Foreskin keratinocyte (primary cell): ENCODE measurements at places on chromosomes 3 and 15.
A peak's percentile ranks its signal among the peaks of the same experiment; 100 is the strongest.

- no peak for DNase-seq
Measured at GRCh38 chr3:148643389-148643840, 54.3 kb upstream of the AGTR1 start.

DNA sequence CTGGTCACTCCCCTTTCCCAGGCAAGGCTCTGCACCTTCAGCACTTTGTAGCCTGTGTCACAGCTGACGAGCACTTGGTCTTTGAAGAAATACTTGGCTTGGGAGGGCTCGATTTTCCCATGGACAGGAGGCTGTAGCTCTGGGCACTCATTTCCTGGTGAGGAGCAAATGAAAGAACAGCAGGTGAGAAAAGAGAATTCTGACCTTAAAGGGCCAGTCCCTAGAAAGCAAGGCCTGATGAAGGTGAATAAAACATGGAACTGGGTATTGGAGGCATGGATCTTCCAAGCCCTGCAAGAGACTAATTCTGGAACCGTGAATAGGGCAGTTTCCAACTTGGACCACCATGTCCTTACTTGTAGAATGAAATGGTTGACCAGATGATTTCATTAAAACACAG is 39.9 kb downstream of the MASP1 start:
- DNase-seq = no peak

DNA sequence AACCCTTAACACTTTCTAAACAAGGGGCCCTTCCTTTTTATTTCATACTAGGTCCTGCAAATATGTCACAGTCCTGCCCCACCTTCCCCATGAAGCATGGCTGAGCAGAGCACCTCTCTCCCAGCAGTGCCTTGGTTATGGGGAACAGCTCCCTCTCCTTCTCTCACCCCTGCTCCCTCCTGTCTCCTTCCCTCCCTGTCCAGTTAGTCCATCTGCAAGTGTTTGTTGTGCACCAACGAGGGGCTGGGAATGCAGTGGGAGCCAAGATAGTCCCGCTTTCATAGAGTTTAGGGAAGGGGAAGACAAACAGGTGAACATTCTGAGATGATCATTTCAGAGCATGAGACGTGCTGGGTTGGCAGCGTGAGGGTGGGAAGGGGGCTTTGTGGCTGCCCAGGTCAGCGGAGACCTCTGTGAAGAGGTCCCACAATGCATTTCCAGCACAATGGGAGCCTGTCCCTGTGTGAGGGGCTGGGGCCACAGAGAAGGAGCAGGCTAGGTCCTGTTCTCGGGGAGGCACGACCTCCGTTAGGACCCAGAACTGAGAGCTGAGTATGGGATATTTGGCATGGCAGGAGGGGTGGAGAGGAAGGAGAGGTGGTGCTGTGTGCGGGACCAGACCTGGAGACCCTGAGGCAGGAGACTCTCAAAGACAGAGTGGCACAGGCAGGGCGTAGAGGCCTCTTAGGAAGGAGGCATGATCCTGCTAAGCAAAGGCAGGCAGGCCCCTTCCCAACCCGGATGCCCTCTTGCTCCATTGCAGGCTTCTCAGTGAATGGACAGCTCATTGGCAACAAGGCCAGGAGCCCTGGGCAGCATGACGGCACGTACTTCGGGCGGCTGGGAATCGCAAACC is 5.5 kb upstream of the ITIH3 start:
- DNase-seq = no peak

DNA sequence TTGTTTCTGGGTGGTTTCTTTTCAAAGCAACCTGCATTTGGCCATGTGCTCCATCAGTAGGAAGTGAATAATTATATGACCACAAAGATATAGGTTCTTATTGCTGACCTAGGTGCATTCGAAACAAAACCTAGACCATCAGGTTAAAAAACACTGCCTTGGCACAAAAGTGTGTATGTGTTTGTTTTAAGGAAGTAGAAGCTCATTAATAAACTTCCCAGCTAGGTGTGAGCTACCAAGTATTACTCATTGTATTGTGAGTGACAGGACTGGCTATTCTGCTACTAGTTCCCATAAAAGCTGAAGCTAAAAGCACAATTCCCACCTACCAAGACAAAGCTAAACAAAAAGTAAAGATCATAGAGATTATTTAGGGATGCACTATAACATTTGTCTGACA is 168.2 kb downstream of the TP63 start:
- DNase-seq = no peak

DNA sequence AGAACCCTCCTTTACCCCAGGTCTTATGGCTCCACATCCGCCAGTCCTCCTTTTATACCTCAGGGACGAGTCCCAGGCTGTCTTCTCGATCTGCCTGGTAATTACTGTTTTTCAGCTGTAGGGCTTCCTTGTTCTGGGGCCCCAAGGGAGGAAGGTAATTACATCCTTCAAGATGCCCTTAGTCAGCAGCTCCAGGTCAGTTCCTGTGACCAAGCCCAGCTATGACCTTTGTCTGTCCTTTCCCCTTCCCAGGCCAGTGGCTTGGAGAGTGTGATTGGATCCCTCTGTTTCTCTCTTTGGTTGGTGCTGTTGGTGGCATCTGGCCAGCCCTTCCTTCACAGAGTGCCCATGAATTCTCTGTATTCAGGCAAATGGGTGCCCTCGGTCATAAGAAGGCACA is 92.6 kb downstream of the AAGAB start:
- DNase-seq = no peak

GRCh38 chr3:43411429-43411828 is 125.1 kb downstream of the SNRK start:
- no peak for DNase-seq

- DNase-seq = no peak
Measured at GRCh38 chr15:67195305-67195704, 59.2 kb downstream of the AAGAB start.

DNA sequence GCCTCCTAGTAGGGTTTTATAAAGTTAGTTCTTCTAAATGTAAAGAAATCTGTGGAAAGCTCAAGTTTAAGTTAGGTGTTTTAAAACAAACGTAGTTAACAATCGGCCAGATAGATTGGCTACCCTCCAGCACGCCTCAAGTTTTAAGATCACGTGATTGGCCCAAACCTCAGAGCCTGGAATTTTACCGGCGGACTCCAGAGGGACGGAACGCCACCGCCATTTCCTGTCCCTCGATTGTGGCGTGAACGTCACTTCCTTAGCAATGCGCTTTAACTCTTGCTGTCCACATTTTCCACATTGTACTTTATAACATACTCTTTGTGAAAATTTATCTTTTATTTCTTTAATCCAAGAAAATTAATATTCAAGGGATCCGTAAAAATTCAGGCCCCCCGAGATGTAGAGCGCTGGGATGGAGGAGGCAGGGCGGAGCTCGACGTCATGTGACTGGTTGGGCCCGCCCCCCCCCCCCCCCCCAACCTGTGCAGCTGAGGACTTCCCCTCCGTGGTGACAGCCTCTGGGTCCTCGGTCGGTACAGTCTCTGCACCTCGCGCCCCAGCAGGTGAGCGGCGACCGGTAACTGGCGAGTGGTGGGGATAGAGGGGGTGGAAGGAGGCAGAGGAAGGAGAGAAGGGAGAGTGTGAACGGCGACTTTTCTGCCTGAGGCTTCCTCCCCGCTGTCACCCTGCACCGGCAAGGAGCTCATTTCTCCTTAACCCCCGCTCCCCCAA is at the start of gene ATP6V1A:
Gene ATP6V1A, plus strand, starts transcription at position 488 of the 735 bp plus-strand sequence. CDS start 31,719 bp downstream, outside the sequence.
- peak; percentile 93 for DNase-seq

GRCh38 chr15:100900136-100900794 is 18.9 kb upstream of the LRRK1 start:
- no peak for DNase-seq

GRCh38 chr3:175073219-175073905 is 214.2 kb downstream of the NAALADL2 start:
- no peak for DNase-seq

- no peak for DNase-seq
Measured at GRCh38 chr3:77814845-77815244, 774.9 kb downstream of the ROBO2 start.

DNA sequence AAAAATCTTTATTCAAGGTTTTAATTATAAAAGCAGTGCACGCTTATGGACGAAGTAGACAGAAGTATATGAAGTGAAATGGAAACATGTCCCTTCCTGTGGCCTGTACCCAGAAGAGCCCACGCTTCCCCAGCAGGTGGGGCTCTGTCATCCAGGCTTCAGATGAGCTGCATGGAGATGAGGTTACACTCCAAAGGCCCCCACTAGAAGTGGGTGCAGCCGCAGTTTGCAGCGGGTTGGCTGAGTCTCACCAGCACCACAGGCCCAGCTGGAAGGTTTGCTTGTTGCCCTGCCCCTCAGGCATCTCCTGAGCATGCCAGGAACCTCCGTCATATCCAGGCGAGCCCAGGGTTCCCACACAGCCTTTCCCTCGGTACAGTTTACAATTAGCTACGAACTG is 33.1 kb downstream of the PRR20G start:
- peak; percentile 42 for DNase-seq

DNA sequence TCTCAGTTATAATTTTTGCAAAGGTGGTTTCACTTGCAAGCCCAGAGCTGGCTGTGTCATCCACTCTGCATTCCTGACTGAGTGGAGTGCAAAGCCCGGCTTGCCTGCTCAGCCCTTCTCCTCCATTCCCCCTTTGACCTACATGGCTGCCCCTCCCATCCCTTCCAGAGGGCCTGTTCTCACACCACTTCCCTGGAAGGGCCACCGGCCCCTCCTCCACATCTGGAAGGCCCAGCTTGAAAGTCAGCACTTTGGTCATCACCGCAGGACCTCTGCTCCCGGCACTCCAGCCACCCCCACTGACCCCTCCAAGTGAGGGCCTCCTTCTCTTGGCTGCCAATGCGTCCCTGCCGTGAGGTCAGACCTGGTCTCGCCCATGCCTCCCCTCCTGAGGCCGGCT is 74.1 kb upstream of the RNF7 start:
- DNase-seq = no peak

GRCh38 chr15:56939257-56939656 is 20.8 kb downstream of the TCF12 start:
- DNase-seq = no peak

DNA sequence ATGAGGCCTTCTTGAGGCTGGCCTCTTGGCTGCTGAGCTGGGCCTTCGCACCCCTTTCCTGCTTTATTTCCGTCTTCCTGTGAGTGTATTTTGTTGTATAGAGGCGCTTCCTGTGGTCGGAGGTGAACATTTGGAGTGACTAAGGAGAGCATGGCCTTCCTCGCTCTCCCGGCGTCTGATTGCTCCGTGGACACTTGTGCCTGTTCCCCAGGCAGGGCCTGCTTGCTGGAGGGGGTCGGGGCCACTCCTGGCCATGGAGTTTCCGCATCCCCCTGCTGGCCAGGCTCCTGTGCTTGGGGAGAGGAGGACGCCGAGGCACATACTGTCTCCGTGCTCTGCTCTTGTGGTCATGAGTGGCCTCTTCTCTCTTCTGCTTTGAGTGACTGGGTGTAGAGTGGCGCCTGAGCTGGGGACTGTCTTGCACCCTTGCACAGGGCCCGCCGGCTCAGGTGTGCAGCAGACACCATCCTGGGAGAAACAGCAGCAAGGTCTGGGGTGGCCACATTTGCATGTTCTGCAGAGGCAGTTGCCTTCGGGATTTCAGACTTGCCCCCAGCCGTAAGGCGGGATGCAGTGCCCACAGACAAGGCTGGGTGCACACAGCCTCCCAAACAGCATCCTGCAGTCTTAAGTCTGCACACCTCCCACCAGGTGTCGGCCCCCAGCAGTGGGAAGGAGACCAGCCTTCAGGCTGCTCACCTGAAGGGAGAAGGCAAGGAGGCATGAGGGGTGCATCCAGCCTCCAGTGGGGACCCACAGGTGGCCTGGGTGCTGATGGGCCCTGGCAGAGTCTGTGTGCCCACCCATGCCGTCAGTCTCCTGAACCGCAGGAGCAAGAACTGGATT is 16.4 kb downstream of the KLF13 start:
- no peak for DNase-seq

DNA sequence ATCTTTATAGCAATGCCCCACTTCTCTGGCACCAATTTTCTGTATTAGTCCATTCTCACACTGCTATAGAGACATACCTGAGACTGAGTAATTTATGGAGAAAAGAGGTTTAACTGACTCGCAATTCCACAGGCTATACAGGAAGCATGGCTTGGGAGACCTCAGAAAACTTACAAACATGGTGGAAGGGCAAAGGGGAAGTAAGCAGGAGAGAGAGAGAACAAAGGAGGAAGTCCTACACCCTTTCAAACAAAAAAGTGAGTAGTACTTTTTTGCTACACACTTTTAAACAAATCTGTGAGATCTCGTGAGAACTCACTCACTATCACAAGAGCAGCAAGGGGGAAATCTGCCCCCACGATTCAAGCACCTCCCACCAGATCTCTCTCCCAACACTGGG is 67.8 kb upstream of the ZBED2 start:
- no peak for DNase-seq

DNA sequence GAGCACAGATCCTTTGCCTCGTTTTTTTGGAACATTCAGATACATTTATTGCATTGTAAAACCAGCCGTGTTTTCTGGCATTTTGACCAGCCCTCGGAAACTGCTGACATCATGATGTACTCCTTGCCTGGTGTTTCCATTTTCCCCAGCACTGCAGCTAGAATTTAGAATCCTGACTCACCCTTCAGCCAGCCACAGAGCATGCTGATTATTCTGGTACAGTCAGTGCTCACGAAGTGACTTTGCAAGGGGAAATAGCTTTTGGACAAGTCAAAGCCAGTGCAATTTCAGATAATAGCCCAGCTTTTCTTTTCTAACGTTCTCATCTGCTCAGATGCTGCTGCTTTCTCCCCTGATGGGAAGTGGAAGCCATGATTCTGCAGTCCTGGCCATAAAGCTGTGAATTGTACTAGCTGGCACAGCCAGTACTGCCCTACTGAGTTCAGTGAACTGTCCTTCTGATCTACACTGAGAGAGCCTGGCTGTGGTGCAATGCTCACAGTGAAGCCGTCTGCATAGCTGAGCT is 12.1 kb upstream of the CNBP start:
- DNase-seq = peak; percentile 72

- no peak for DNase-seq
Measured at GRCh38 chr3:183318877-183319276, 65.8 kb downstream of the B3GNT5 start.

DNA sequence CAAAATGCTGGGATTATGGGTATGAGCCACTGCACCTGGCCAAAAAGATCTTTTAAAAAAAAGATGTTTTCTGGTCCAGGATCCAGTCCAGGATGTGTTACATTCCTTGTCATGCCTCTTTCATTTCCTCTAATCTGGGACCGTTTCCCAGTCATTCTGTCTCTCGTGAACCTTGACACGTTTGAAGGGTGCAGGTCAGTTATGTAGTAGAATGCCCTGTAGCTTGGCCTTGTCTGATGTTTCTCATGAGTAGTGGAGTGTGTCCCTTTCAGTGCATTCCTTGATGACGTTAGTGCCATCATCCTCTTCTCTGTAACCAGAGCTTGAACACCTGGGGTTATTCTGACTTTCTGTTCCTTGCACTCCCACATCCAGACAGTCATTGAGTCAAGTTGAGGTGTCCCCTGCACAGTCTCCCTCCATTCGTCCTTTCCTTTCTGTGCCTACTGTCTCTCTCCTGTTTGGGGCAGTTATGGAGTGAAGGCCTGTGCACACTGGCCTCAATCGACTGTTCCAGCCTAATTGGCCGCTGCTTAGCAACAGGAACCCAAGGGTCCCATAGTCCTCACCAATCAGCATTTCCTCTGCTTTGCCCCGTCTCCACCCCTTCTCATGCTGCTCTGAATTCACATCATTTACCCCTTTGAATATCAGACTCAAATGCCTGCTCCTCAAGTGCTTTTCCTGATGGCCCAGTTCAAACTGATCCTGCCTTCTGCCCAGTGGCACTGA is 5.5 kb downstream of the FAM81A start:
- no peak for DNase-seq

- DNase-seq = peak; percentile 23
Measured at GRCh38 chr3:183247011-183247589, 6.0 kb upstream of the B3GNT5 start.
